DMS 273 treated with DMSO at 0.1 percent for 48 hours (cell line): ENCODE measurements at places on chromosomes 11 and 22.

DNA sequence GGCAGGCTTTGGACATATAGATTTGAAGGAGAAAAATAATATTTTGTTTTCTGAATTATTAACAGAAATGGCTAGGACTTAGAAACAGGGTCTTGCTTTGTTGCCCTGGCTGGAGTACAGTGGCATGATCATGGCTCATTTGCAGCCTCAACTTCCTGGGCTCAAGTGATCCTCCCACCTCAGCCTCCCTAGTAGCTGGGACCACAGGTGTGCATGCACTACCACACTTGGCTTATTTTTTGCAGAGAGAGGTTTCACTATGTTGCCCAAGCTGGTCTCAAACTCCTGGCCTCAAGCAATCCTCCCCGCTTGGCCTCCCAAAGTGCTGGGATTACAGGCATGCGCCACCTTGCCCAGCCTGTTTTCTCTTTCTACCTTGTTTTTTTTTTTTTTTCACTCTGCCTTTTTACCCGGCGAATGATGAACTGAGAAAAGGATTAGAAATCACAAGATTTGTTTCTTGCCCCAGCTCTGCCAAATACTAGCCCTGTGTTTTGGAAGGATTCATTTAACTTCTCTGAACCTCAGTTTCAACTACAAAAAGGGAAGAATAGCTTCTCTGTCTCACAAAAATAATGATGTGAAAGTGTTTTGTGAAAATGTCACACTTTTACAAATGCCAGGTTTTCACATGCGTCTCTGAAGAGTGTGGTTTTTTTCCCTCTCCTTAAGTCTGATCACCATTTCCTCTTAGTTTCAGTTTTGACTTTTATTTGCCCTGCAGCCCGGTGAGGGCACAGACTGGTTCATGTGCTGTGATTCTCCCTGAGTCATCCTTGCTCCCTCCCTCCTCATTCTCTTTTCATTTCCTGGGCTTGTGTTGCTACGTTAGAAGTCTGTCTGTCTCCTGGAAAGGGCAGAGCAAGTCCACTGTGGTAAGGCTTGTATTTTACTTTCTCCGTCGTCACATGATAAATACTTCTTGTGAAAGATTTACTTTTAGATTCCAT, 67.7 kb downstream of the BCL2L13 start:
- DNase-seq, result peak; percentile 7

- no peak for DNase-seq
These were observed 7.6 kb downstream of the OR56A1 start for GRCh38 chr11:6022956-6023355.

- no peak for DNase-seq
These were observed 42.6 kb downstream of the NEU3 start for GRCh38 chr11:75031224-75031753.

- DNase-seq, result no peak
These were observed 58.4 kb downstream of the GALNT18 start for GRCh38 chr11:11563200-11563975.

GRCh38 chr11:71269603-71270511, 17.5 kb upstream of the SHANK2 start:
- DNase-seq, result no peak

DNA sequence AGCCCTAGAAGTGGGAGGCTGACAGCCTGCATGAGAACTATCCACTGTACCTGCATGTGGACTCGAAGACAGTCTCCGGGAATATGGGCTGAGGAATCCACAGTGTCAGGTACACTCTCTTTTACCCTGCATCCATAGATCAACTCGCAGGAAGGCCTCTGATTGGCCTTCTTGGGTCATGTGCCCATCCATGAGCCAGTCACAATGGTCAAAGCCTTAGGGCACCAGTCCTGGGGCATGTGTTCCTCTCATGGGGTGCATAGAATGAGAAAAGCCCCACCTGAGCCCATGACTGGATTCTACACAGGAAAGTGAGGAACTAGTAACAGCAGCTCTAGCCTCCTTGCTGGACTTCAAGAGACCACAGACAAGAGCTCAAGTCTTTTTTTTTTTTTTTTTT, 10.6 kb downstream of the ART1 start:
- no peak for DNase-seq

- DNase-seq, result no peak
These were observed 25.8 kb downstream of the POLA2 start for GRCh38 chr11:65287601-65288000.

- no peak for DNase-seq
These were observed 155.5 kb upstream of the DDI1 start for GRCh38 chr11:103880968-103881367.

- DNase-seq, result no peak
These were observed 5.5 kb downstream of the B3GAT1 start for GRCh38 chr11:134406264-134407185.

DNA sequence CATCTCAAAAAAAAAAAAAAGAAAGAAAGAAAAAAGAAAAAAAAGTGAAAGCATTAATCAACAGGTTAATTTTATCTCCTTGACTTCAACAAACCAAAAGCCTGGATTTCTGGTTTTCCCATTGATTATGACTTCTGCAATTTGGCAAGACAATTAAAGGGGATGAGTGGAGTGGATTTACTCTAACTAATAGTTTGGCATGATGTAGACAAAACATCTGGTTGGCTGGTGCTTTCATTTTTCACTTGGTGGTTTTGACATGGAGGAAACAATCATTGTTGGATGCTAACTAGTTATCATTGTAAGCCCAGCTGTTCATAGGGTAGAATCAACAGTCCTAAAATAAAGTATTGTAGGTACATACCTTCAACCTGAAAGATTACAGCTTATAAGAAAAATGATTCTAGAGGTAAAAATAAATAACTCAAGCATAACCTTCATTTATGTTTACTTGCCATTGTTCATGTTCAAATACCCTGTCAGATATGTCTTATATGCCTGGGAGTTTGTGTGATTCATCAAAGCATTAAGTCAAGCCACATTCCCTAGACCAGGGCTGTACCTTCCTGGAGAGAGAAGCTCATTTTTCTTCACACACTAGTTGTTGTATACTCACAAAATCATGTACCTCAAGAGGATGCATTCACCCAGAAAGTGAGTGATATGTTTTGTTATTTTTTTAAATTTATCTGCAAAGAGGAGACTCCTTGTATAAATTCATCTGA, 15.1 kb downstream of the FIBIN start:
- DNase-seq, result no peak

GRCh38 chr11:63908631-63909401, 8.1 kb downstream of the RCOR2 start:
- no peak for DNase-seq

DNA sequence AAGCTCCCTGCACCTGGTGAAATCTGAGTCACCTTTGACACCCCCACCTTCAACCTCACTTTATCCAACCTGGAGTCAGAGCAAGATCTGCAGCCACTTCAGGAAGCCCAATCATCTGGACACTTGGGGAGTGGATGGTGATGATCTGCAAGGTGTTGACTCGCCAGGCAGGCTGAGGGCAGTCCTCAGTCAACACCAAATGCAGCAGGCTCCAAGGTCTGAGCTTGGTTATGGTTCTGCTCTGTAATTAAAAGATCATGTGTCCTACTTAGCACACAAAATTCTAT, 446.9 kb downstream of the BRD1 start:
- no peak for DNase-seq

DNA sequence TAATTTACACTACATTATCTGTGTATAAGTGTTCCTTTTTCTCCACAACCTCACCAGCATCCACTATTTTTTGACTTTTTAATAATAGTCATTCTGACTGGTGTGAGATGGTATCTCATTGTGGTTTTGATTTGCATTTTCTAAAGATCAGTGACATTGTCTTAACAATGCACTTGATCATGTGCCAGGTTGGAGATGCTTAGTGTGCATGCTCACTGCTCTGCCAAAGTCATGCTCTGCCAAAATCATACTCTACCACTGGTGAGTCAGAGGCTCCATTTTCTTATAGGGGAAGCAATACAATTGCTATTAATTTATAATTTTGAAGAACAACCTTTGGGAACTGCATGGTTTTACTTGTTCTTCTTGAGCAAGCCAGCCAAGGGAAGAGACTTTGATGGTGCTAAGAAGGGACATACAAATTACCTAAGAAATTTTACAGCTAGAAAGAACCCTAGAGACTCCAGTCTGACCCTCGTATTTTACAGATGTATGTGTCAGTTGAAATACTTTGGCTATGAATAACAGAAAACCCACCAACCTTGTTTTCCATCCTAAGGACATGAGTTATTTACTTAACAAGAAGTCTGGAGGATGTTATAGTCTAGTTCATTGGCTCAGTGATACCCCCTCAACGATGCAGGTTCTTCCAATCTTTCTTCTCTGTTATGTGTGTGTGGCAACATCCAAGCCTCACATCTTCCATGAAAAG, 368.9 kb downstream of the DDX10 start:
- no peak for DNase-seq

- DNase-seq, result peak; percentile 5
These were observed 85.8 kb upstream of the E2F8 start for GRCh38 chr11:19326499-19326898.

GRCh38 chr11:59262177-59262818, 49.6 kb upstream of the MPEG1 start:
- DNase-seq, result no peak

GRCh38 chr11:83720675-83721074, 434.5 kb upstream of the CCDC90B start:
- DNase-seq, result no peak

- DNase-seq, result no peak
These were observed 34.5 kb upstream of the ETS1 start for GRCh38 chr11:128621601-128622501.

GRCh38 chr22:17112491-17113042, 8.6 kb downstream of the TMEM121B start:
- no peak for DNase-seq

- DNase-seq, result no peak
These were observed 15.9 kb upstream of the PDE2A start for GRCh38 chr11:72690166-72690565.

GRCh38 chr11:66345316-66345649, 379 bp upstream of the BRMS1 start:
- DNase-seq, result no peak

GRCh38 chr22:30609260-30610185, 2.5 kb downstream of the TCN2 start:
- no peak for DNase-seq

DNA sequence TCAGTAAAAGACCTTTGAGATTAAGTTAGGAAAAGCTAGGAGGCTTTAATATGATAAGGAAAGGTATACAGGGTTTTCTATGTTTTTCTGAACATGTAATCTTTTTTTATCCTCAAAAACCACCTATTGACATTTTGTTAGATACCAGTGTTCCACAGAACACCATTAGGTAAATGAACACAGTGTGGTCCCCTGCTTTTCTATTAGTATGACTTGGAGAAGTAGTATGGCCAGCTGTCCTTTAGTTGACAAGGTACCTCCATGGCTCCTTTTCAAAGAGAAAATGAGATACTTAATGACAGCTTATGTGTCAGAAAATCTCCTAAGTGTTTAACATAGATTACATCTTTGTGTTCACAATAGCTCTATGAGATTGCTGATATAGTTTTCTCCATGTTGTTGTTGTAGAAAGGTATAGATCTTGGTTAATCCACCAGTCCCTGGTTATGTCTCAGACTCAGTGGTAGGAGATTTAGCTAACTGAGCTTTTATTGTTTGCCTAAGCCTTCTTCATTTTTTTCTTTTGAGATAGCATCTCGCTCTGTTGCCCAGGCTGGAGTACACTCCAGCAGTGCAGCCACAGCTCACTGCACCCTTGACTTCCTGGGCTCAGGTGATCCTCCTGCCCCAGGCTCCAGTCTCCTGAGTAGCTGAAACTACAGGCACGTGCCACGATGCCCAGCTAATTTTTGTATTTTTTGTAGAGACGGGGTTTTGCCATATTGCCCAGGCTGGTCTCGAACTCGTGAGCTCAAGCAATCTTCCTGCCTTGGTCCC, 46.0 kb downstream of the STIM1 start:
- no peak for DNase-seq

DNA sequence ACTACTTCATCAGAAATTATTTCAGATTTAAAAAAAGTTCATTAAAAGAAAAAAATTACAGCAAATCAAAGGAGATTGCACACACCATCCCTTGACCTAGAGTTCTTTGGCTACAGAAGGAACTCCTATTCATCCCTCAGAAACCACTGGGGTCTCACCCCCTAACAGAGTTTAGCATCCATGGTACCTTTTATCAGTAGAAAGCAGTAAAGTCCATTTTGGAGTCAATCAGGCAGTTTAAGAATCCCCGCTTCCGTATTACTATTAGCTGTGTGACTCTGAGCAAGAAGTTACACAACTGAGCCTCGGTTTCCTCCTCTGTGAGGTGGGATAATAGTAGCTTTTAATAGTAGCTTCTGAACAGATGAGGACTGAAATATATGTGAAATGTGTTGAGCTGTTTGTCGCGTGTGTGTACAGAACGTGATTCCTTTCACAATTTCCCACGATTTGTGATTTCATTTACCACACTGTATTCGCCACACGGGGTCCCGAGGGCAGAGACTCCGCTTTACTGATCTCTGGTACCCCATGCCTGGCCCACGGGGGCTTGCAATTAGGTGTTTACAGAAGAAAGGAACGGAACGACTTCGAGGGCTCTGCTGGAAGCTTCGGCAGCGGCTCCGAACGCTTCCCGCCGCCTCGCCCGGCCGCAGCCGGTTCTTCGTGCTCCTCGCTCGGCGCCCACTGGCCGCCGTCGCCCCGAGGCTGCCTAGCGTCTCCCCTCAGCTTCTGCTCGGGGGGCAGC, 72.5 kb upstream of the ZBED5 start:
- no peak for DNase-seq

- DNase-seq, result no peak
These were observed 17.3 kb upstream of the RAB30 start for GRCh38 chr11:83088965-83089364.

DNA sequence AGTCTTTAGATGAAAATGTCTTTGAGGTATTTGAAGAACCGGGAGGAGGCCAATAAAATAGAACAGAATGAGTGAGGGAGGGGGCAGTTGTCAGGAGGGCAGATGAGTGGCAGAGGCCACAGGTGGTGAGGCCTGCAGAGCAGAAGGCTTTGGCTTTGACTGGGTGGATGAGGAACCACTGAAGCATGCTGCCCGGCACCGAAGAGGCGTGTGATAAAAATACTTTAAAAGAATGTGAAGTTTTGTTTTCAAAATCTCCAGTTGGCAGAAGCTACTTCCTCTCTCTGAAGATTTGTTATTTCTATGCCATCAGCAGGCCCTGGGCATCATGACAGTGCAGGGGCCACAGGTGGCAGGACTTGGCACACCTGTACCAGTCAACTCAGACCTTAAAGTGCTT, 6.3 kb downstream of the MS4A12 start:
- no peak for DNase-seq

DNA sequence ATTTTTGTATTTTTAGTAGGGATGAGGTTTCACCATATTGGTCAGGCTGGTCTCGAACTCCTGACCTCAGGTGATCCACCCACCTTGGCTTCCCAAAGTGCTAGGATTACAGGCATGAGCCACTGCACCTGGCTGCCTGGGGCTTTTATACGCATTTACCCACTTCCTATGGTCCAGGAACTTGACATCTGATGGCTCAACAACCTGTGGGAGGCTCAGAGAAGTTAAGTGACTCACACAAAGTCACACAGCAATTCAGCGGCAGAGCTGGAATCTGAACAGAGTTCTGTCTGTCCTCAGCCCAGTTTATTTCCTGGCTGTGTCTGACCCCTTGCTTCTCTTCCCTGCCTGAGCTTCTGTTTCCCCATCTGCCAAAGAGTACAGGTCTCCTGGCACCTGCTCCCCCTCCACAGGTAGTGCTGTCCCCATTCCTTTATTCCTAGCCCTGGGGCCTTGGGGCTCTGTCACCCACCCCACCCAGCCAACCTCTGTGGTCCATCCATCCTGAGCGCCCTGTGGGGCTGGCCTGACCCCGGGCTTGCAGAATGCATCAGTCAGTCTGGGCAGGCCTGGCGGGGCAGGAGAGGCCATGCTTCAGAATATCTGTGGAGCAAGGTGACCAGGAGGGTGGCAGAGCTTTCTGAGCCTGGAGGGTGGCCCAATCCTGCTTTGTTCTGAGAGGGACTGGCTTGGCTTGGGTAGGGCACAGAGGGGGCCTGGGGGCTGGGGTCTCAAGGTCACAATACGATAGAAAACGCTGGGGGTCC, 50.6 kb downstream of the CACNA1I start:
- no peak for DNase-seq
